Activated T-helper 1 cell treated with Interleukin-2 at 50 U/mL for 16 hours (primary cell): ENCODE measurements at places on chromosomes 7 and 10.

DNA sequence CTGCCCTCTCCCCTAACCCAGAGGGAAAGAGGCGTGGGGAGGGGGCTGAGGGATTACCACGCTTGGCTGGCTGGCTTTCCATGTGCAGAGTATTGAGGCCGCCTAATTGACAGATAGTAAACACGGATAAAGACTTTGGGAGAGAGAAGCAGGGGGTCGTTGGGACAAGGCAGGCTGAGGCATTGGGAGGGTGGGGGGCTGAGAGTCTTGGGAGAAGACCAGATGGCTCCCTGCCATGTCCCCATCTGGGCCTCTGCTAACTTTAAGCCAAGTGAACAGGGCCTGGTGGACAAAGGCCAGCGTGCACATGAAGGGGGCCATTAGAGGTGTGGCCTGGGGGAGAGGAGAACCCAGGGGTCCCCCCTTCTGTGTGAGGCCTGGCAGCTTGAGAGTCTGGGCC, 55.4 kb upstream of the MXI1 start:
- no peak for DNase-seq

DNA sequence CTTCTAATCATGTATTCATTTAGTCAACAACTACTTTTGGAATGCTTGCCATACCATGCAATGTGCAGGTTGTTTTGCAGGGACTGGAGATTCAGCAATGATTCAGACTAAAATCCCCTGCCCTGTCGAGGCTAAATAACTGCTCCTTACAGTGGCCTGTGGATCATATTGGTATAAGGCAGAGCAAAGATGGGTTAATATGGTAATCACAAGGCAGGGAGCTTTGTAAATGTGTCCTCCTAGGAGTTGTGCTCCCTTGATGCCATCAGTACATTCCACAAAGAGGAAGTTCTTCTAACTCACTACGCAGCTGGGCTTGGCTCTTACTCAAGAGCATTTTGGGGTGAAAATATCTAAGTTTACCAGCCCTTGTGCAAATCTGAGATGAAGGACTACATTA, 614 bp upstream of the IFIT2 start:
- no peak for DNase-seq

- no peak for DNase-seq
Measured at GRCh38 chr7:44849885-44850544, 2.1 kb upstream of the H2AZ2 start.

DNA sequence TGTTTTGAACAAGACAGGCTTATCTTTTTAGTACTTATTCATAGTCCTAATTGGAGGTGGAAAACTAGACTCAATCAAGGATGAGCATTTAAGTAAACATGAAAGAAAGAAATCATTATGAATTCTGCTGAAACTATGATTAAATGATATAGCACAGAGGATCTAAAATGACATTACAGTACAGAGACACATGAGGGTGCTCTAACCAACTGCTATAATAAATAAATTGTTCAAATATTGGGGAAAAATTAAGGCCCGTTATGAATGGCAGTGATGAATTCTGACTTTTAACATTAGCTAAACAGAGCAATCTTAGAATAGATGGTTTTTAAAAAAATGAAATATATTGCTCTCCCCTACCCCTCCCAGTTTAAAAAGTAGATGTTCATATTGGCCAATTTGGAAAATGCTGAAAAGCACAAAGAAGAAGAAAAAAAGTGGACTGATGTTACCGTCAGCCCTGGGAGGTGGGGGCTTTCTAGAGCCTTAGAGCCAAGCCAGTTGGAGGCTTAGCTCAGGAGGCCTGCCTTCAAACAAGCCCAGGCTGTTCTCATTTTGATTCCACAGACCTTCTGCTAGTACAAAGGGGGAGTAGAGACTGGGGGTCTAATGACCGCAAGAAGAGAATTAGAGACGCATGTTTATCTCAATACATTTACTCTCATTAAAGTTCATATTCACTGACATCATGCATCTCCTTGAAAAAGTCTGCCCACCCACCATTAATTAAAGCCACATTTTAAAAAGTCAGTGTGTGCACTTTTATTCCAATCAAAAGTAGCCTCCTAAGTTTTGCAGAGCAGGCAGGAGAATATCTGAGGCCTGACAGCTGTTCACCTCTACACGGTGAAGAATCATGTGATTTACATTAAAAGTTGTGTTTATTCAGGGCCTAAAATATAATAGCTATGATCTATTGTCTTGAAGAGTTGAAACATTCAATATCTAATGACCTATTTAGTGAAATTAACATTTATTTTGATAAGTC, 10.0 kb downstream of the WNT2 start:
- DNase-seq: no peak

DNA sequence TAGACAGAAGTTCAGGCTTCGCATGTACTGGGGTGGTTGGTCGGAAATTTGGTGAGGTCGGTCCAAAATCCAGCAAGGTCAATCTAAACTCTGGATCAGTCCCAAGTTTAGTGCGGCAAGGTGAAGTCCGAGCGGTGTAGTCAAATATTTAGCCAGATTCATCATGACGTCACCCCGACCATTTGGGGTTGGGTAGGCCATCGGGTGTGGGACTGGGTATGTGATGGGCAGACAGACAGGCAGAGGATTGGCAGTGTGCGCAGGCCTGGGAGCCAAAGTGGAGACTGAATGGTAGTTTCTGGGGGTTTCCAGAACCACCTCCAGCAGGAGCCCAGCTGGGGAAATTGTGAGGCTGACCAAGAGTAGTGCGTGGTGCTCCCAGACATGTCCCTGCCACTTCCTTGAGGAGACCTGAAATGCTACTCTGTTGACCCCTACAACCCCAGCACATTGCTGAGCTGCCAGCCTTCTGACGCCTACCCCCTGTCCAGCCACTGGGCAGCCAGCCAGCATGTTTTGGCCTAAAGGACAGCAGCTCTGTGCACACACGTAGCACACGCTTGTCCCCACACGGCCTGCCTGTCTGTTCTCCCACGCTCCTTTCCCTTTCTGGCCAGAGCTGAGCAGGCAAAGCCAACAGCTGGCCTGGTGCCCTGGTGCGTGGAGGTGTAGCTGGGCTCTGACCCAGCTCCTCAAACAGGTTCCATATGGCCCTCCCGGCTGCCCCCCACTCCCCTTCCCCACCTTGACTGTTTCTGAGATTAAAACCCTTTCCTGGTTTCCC, 55.9 kb downstream of the FAM241B start:
- DNase-seq: no peak

- DNase-seq: no peak
Measured at GRCh38 chr10:67782530-67782929, 55.5 kb downstream of the DNAJC12 start.

DNA sequence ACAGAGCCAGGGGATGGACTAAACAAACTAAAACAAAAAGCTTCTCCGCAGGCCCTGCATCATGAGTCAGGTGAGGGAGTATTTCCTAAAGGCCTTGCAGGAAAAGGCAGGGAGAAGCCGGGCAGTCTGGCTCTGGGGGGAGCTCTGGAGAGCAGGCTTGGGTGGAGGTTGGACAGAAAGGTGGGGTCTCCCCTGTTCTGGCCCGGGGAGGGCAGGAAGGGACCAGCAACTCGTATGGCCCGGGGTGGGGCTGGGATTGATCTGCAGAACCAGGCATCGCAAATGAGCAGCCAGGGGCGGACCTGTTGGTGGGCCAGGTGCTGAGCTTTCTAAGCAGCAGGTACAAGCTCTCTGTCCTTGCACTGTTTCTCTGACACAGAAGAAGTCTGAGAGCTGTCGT, 235.2 kb downstream of the TCERG1L start:
- no peak for DNase-seq

- no peak for DNase-seq
Measured at GRCh38 chr10:21700474-21700873, 166.4 kb downstream of the MLLT10 start.

DNA sequence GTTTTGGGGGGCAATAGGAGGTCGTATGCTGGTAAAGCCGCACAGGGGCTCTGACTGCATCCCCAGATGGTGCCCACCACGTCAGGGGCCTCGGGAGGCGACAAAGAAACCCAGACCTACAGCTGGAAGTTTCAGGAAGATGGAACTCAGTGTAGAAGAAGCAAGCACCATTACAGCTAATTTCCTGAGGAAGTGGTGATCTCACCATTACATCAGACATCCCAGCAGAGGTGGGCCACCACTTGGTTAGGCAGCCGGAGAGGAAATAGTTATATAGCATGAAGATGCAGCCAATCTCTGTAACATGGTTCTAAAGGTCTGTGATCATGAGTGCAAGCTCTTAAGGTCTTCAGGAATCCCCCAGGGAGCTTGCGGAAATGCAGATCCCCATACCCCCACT, 127.3 kb upstream of the PCBD1 start:
- no peak for DNase-seq

DNA sequence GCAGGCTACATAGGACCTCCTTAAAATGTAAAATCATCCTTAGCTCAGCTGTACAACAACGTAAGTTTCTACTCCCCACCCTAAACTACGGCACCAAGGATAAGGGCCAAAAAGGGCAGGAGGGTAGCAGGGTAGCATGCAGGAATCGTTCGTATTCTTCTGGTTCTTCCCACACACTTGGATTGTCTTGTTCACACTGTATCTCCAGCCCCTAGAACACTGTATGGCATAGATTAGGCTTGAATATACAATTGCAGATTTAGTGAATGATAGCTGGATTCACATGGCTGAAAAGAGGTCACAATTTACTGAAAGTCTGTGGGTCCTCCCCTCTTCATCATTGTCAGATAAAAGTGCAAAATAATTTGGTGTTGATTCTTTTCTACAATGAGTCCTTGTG, 28.2 kb upstream of the PRKAR2B start:
- no peak for DNase-seq

DNA sequence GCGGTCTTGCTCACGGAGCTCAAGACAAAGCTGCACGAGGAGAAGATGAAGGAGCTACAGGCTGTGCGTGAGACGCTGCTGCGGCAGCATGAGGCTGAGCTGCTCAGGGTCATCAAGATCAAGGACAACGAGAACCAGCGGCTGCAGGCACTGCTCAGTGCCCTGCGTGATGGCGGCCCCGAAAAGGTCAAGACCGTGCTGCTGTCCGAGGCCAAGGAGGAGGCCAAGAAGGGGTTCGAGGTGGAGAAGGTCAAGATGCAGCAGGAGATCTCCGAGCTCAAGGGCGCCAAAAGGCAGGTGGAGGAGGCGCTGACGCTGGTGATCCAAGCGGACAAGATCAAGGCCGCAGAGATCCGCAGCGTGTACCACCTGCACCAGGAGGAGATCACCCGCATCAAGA, 51.4 kb downstream of the JAKMIP3 start:
- DNase-seq: no peak

DNA sequence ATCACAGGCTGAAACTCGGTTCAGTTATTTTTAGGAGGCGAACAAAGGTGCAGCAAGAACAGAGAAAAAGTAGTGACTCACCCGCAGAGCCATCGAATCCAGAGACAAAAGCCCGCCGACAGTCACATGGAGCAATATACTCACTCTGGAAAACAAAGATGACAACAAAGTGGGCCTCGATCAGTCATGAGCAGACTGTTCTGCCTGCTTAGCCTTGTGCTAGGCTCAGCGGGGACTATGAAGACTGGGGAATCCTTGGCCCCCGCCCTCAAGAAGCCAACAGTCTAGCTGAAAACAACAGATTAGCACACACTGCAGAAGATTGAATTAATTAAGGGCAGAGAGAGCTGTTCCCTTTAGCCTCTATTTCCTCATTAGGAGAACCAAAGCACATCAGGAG, 30.4 kb downstream of the XPNPEP1 start:
- DNase-seq: no peak

DNA sequence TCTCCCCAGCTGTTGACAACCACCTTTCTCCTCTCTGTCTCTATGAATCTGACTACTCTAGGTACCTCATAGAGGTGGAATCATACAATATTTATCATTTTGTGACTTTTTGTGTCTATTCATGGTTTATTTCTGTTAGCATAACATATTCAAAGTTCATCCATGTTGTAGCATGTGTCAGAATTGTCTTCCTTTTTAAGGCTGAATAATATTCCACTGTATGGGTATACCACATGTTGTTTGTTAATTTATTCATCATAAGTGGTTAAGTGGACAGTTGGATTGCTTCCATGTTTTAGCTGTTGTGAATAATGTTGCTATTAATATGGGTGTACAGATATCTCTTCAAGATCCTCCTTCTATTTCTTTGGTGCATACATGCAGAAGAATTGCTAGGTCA, 69.9 kb upstream of the COMTD1 start:
- DNase-seq: no peak

DNA sequence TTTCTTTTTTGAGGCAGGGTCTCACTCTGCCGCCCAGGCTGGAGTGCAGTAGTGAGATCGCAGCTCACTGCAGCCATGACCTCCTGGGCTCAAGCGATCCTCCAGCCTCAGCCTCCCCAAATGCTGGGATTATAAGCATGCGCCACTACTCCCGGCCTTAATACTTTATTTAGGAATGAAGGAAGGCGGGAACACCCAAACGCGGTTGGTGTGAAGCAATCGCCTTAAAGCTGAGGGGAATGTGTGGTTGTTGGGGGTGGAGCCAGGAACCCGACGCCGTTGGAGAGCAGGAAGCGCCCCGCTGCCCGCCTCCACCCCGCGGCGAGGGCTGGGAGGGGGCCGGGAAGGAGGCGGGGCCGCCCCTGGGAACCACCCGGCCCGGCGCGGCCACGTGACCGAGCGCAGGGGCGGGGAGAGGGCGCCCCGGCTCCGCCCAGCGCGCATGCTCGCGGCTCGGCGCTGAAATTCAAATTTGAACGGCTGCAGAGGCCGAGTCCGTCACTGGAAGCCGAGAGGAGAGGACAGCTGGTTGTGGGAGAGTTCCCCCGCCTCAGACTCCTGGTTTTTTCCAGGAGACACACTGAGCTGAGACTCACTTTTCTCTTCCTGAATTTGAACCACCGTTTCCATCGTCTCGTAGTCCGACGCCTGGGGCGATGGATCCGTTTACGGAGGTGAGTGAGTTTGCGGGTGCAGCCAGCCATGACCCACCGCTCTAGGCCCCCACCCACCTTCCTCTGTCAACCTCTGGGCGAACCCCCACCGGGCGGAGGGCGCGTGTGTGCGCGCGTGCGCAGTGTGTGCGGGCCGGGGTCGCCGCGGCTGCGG, at the start of gene ANLN:
ANLN (plus strand) TSS at position 492 of the 828 bp plus-strand sequence; CDS start at position 657, 165 bp downstream.
- DNase-seq: peak; percentile 79

- DNase-seq: no peak
Measured at GRCh38 chr10:127577376-127578258, 28.5 kb downstream of the NPS start.

GRCh38 chr10:49610114-49610457, at the start of gene SLC18A3:
Gene SLC18A3 (plus strand): TSS chr10:49610310. CDS start chr10:49610741, 431 bp downstream.
- DNase-seq: no peak

GRCh38 chr10:77648472-77648871, 10.9 kb upstream of the KCNMA1 start:
- no peak for DNase-seq

DNA sequence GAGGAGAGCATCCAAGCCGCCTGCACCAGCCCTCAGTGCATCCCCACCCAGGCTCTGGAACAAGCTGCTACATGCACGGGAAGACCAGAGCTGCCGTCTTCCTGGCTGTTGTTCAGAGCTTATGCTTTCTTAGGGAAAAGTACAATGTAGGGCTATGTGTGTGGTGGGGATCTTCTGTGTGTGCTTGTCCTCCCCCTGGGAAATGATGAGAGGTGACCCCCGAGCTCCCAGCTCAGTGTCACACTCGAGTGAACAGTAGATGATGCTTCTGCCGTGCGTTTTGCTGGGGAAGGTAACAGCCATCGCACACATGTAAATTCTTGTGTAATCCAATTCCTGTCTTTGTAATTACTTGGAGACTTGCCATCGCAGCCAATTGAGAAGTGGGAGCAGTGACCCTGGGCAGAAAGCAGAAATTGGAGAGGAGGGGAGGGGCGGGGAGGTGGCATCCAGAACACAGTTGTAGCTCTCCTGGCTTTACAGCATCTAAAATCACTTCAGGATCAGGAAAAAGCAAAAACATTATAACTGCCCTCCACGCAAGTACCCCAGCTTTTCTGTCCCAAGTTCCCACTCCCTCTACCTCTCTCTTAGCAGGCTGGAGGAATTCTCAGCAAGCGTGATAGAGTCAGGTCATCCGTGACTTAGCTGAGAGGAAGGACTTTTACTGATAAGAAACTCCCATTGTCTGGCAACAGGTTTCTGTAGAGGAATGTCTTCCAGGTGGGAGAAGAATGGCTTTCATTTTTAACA, 149.6 kb downstream of the TCF7L2 start:
- DNase-seq: no peak
